ENCODE measurements at places on chromosomes 5 and 9.

- no peak for DNase-seq
Observed at GRCh38 chr5:52863715-52864290, 76.1 kb downstream of the ITGA1 start.

DNA sequence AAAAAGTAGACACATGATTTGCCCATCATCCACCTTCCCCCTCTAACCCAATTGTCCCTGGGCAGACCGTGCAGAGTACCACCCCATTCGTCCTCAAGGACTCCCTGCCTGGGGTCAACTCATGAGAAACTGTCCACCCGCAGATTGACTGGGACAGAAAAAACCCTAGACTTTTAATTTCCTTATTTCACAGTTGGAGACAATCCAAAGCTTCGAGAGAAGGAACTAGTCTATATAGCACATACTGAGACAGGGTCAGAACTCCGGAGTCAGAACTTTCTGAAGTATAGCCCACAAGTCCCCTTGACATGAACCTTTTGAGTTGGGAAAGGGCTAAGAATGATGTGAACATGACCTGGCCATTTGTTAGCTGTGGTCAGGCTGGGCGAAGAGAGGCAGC, 7.5 kb upstream of the GPX3 start:
- DNase-seq = no peak

DNA sequence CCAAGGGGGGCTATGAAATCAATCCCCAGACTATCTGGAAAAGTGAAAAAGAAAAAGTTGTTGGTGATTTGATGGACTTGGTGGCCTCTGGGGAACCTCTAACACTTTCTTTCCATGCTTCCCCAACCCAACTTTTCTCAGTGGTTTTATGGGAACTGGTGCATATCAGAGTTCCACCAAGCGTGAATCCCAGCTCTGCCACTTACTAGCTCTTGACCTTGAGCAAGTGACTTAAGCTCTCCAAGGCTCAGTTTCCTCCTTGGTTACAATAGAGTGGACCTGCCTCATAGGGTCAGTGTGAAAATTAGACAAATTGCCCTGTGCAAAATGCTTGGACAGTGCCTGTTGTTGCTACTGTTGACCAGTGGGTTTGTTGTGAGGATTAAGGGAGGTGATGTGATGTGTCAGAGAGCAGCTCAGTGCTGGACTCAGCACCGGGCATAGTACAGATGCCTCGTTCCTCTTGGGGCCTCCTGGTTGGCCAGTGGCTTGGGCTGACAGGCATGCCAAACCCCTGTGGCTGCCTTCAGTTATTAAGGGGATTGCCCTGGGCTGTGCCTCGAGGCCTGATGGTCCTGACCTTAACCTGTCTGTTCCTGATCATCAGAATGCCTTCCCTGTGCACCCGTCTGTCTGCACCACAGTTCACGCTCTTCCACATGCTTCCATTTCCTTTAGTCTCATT, 49.3 kb downstream of the COL15A1 start:
- no peak for DNase-seq

DNA sequence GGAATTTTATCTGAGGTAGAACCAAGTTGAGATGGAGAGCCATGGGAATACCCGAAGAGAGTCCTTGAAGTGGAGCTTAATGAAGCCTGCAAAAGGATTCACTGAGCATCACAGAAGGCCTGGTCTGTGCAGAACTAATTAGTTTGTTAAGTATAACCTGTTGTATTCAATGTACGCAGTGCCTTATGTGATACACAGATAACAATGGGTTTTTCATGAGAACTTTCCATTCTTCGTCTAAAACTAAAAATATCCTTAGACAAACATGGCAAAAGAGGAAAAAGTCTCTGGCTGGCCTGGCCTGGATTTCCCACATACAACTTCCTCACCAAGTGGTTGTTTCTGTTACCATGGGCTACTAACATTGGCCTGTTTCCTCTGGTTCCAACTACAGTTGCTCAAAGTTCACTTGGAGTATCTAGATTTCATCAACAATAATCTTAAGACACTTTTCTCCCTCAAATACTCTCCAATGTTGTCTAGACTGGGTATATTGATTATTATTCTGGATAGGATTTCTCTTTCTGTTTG, 237.6 kb upstream of the ZNF462 start:
- DNase-seq = no peak

- DNase-seq = no peak
Observed at GRCh38 chr9:35814106-35814840, 569 bp downstream of the HINT2 start.

GRCh38 chr9:76637416-76637815, 126.8 kb upstream of the PCA3 start:
- no peak for DNase-seq

- no peak for DNase-seq
Observed at GRCh38 chr9:96513622-96514021, 63.7 kb downstream of the HABP4 start.

DNA sequence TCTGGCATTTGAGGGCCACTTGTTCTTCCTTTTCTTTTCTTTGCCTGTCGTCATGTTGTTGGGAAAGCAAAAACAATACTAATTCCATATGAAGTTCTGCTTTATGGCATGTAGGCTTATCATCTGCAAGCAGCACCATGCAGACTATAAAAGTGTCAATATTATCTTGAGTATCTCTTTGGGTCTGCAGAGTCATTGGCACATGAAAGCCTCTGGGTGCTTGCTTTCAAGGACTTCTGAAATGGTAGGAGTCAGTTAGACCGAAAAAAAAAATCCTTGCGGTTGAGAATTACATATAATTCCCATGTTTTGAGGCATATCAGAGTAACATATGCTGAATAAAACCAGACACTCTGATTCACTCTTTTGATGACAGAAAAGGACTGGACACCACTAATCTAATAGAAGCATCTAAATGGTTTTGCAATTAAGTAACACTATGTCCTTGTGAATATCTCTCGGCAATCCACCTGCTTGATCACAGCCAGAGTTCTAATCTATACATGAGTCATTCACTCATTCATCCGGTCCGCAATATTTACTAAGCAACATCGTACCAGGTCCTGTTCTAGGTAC, 44.4 kb downstream of the GNAQ start:
- no peak for DNase-seq

DNA sequence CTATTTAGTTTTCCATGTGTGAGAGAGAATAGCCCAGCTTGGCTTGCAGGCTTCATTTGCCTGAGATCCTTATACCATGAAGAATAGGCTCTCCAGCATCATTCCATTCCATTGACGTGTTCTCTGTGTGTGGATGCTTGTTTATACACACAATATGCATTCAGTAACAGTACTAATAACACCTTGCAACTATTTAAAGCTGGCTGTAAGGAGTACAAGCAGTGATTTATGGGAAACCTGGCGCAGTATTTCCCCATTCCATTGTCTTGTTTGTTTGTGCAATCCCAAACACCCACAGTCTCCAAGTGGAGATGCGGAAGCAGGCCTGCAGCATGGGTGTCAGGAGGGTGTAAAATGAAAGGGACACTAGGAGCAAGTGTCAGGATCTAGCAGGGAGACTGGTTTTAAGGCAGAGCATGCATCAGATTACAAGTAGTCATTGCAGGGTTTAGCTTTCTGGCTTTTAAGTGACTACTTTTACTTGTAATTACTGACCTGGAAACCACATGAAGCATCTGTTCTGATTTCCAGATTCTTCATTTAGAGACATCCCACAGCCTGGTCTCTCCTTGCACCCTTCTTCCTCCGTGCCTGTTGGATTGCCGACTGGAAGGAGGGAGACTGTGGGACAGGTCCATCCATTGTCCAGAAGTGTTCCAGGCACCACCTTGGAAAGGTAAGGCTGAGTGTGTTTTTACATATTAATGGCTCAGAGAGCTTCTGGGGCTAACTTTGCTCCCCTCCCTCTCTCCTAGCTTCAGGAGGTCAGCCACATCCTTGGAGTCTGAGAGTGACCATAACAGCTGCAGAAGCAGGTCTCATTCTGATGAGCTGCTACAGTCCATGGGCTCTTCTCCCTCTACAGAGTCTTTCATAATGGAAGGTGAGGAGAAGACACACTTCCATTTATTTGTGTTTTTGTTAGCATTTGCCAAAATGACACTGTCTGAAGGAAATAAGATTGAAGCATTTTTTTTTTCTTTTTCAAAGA, 241.6 kb downstream of the ARHGEF28 start:
- DNase-seq = no peak

- no peak for DNase-seq
Observed at GRCh38 chr9:101018467-101018866, 10.1 kb upstream of the PLPPR1 start.

GRCh38 chr5:166758151-166758550, 1533.3 kb upstream of the WWC1 start:
- no peak for DNase-seq

GRCh38 chr5:104431002-104431620, 868.5 kb upstream of the NUDT12 start:
- no peak for DNase-seq

GRCh38 chr5:161266954-161267353, 279.6 kb downstream of the GABRB2 start:
- no peak for DNase-seq

- DNase-seq = no peak
Observed at GRCh38 chr9:112093870-112094216, 81.3 kb downstream of the SUSD1 start.

DNA sequence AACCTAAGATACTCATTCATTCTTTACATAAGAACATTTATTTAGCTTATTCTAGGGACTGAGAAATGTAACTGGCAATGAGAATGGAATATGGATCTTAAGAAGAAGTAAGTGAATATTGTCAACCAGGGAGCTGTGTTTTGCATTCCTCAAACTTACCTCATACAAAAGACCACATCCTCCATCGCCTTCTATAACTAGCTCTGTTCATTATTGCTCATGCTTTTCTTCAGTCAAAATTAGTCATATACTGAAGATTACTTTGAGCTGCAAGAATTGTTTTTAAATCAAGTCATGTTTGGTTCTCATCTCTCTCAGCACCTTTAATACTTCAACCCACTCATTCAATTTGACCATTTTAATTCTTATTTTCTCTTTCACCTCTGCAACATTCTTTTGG, 140.3 kb upstream of the RASA1 start:
- no peak for DNase-seq

DNA sequence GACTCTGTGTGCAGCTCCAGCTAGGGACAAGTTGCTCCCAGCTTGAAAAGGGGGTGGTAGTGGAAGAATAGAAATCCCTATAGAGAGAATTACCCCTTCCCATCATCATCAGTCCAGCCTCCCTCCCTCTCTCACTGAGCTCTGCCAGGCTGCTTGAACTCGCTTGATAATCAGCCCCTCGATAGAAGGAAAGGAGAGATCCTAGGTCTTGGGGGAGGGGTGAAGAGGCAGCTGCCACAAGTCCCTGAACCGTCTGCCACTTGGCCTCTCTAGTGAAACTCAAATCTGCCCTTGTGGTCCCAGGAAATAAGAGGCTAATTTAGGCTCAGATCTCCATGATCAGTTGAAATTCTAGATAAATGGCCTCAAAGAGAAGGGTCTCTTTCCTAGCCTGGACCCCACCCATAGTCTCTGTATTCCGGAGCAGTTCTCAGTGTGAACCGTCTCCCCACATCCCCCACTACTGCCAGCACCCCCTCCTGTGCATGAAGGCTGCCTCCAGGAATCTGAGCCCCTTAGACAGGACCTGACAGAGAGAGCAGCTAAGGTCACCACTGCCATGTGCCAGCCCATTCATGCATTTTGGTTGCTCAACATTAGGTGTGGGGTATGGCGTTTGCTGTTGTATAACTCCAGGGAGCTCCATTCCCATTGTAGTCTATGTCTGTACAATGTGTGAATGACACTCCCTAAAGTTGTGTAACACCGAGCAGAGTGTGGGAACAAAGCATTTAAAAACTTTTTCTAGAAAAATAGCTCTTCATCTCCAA, 5.5 kb downstream of the DNAJB5 start:
- DNase-seq = no peak

DNA sequence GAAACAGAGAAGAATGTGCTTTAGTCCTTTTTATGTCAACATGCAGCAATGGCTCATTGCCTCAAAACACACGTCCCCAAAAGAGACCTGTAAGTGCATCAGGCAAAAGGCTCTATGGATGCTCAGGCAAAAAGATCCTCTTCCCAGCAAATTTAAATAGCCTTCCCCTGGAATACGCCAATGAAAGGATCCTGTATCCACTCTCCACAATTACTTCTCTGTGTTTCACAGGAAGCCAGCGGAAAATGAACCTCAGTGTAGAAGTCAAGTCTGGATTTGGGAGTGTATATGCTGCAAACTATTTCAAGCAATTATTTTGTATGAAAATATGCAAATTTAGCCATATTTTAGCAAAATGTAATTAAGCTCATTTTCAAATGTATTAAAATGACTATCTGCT, 217.9 kb downstream of the EPB41L4A start:
- DNase-seq = no peak

GRCh38 chr5:42656651-42657015, 100.0 kb upstream of the CCDC152 start:
- no peak for DNase-seq

- no peak for DNase-seq
Observed at GRCh38 chr9:31027678-31028077, 1356.8 kb upstream of the ACO1 start.

GRCh38 chr5:126965061-126965475, 65.3 kb downstream of the MARCHF3 start:
- no peak for DNase-seq

- DNase-seq = no peak
Observed at GRCh38 chr5:78527054-78527859, 121.3 kb downstream of the LHFPL2 start.

- no peak for DNase-seq
Observed at GRCh38 chr9:37839496-37840461, 39.2 kb downstream of the DCAF10 start.

GRCh38 chr9:135127718-135128670, 40.5 kb downstream of the OLFM1 start:
- DNase-seq = no peak

DNA sequence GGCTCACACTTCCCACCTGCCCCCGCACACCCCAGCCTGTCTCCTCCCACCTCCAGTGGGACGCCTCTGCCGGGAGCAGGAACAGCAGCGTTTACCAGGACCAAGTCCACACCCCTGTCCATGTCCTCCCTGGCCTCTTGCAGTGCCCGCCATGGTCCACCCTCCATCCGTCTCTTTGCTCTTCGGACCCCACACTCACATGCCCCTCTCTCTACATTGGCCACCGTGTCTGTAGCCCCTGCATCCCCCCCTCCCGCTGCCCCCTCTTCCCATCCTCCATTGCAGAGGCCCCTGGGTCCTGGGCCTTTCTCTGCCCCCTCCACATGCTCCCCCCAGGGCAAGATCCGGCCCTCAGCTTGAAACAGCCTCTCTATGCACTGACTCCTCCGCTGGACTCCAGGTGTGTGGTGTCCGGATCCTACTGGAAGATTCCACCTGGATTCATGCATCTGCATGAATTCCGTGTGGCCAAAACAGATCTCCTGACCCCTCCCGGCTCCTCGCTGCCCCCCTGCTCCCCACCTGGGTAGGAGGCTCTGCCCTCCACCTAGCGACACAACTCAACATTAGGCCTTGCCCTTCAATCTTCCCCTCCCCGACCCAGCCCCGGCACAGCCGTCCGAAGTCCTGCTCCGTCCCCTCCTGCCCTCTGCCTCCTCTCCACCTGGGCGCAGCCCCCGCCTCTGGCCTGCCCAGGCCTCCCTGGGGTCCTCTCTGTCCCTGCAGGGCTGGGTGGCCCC, 168.5 kb downstream of the OLFM1 start:
- no peak for DNase-seq

GRCh38 chr9:7534211-7534935, 265.2 kb downstream of the DMAC1 start:
- DNase-seq = no peak
